ENCODE measurements at places on chromosomes 4 and X. TPM values are rescaled to one million over a fixed set of nuclear protein-coding genes. Genes with fewer than 3 reads are reported as not detected.

- DNase-seq, result no peak
Measured at GRCh38 chr4:12304905-12305304, 876.2 kb upstream of the HS3ST1 start.

DNA sequence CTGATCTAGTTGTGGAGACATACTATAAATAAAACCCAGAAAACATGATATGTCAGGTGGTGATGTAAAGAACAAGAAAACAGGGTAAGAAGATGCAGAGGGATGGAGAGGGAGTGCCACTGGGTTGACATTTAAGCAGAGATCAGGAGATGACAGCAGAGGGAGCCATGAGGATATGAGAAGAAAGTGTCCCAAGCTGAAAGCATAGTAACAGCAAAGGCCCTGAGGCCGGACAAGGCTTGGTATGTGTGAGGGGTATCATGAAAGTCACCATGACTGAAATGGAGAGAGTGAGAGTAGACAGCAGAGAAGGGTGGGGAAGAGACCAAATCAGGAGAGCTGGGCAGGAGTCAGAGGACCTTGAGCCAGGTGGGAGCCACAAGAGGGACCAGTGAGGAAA is 3.4 kb downstream of the GPKOW start:
- no peak for DNase-seq

- DNase-seq, result no peak
Measured at GRCh38 chrX:138519296-138519695, 192.2 kb downstream of the FGF13 start.

DNA sequence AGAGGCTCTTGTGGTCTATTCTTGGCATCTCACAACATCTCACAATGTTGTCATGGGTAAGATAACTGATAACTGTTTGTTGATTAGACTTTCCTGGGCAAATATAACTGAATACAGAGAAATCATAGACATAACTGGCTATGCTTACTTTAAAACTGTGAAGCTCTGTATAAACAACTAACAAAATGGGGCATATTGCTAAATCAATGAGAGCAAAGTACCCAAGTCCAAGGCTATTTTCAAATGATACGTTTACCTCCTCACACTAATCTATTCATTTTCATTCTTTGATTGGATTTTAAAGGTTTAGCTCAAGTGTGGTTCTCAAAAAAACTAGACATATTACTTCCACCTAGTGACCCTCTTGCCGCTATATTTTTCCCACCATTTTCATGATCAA is 38.6 kb downstream of the AMELX start:
- DNase-seq, result no peak

DNA sequence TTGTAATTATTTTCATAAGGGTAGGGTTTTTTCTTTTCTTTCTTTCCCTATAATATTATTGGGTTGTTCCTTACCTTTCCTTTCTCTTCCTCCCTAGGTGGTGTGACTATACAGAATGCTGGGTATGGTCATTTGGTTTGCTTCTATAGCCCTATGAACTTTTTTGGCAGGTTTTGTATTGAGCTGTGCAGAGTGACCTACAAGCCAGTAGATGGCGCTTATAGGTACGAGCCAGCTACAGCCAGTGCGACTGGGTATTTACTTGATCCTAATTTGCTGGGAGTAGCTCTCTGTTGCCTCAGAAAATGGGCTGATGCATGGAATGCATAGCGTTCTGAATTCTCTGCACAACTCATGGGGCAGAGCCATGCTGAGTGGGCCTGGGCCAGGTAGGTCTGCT is 423.3 kb downstream of the MAGEE1 start:
- DNase-seq, result no peak

- no peak for DNase-seq
Measured at GRCh38 chr4:47485768-47486167, 693 bp downstream of the ATP10D start.

- DNase-seq, result no peak
Measured at GRCh38 chr4:53963781-53964180, 100.6 kb downstream of the CHIC2 start.

DNA sequence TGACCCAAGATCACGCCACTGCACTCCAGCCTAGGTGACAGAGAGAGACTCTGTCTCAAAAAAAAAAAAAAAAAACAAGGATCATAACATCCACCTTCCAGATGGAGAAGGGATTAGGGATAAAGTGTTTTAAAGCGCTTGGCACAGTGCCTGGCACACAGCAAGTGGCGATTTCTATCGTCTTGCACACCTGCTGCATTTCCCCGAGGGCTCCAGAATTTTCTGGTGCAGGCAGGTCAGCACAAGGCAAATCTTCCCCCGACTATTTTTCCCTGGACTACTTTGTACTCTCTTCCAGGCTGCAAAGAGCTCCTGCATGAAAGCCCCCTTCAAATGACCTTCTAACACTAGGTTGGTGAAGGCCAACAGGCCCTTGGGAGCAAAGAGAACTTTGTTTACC is 57.3 kb downstream of the APBB2 start:
- no peak for DNase-seq

DNA sequence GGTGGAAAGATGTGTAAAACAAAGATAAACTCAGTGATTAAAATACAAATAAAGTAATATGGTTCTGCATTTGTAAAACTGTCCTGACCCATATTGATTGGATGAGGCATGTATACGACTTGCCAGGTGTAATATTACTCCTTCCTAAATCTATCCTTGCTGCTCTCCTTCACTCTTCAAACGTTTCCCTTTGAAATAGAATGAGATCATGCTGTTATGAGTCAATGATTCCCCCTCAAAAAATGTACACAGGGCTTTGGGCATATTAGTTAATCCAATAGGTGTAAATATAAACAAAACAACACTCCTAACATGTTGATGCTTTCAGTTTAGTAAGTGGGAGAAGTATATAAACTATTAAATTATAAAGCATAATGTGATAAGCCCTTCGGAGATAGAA is 117.4 kb upstream of the GPM6A start:
- DNase-seq, result no peak

GRCh38 chr4:7151668-7152227 is 40.6 kb upstream of the SORCS2 start:
- DNase-seq, result no peak

GRCh38 chr4:22508376-22508775 is 7.5 kb downstream of the ADGRA3 start:
- DNase-seq, result no peak

DNA sequence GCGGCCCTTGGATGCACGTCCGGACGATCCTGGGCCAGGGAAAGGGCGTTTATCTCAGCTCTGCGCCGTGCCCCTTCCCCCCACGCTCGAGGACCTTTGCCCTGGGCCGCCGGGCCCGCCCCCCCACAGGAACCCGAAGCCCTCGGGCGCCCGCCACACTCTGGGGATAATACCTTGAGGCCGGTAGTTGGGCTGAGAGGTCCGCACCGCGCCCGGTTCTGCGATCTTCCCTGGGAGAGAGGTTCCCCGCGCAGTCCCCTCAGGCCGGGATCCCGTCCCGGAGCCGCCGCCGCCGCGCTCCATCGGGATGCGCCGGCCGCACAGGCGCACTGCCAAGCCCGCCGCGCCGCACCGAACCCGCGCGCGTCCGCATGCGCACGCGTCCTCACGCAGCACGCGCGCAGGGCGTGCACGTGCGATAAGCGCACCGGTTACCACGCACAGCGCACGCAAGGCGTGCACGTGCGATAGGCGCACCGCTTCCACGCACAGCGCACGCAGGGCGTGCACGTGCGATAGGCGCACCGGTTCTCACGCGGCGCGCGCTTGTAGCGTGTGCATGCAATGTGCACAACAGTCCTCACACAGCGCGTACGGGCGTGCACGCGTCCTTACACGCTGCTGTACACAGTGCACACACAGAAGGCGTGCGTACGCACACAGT is at the start of gene MAP7D2:
Gene MAP7D2, minus strand, starts transcription at position 331 of the 664 bp plus-strand sequence. Its CDS starts 28 bp downstream, at position 303.
- no peak for DNase-seq

DNA sequence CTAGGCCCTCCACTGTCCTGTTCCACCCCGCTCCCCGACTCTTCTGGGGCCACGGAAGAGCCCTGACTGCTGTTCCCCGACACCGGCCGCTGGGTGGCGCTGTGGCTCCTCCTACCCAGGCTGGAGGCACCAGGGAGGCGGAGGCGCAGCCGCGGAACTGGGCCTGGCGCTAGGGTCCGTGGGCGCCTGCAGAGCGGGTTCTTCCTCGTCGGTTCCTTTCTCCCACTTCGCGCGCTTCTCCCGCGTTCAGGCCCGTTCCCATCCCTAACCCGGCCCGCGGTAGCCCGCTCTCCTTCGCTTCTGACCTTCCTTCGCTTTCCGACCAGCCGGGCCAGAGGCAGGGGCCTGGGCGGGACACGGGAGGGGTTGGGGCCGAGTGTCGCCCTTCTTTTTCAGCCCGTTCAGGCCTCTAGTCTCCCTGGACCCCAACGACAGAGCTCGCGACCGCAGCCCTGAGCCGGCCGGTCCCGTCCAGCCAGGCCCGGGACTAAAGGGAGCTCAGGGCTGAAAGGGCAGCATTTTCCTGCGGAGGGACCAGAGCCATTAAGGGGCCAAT is 34.3 kb downstream of the NALF2 start:
- peak; percentile 52 for DNase-seq

- no peak for DNase-seq
Measured at GRCh38 chr4:176656108-176656507, 136.6 kb downstream of the VEGFC start.

- DNase-seq, result no peak
Measured at GRCh38 chrX:98203800-98204199, 1320.1 kb downstream of the RPA4 start.

DNA sequence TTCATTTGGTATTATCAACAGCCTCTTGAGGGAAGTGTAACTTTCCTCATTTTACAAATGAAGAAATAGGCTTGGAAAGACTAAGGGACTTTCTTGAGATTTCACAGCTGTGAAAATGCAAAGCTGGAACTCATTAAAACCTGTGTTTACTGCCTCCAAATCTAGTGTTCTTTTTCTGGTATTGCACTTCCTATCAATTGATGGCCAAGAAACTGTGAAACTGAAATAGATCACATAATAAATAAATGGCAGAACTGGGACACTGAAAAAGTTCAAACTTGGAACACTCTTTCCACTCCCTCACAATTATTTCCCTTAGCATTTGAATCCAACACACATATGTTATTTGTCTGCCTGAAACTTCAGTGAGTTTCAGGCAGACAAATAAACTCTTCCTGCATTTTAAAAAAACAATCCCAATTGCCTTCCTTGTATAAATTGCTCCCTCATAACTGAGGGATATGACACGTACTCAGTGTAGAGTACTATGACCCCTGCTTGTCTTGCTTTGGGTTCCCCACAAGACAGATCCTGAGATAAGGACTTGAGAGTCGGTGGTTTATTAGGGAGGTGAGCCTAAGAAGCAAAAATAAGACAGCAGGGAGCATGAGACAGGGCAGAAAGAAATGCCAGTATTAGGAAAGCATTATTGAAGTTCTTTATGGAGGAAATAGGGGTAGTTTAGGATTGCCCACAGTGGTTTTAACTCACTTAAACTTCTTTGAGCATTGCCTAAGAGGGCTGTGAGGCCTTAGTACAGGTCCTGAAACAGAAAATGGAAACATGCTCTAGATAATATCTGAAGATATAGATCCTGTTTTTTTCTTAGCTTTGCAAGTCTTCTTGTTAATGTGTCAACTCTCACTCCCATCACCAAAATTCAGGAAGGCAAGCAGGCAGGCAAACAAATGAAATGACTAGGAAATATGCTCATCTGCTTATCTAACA is 33.9 kb downstream of the RTL3 start:
- DNase-seq, result no peak

NLGN3 gene
- total RNA-seq, result 0.25 TPM

MAOB gene
- 34.9 TPM for total RNA-seq

HSPA4L gene
- 1.4 TPM for total RNA-seq

MAGEA2B gene
- not detected for total RNA-seq

HSFX2 gene
- not detected for total RNA-seq

XG gene
- total RNA-seq, result 3.5 TPM

DCAF8L2 gene
- not detected for total RNA-seq

GPR82 gene
- total RNA-seq, result 0.24 TPM

TRIML2 gene
- not detected for total RNA-seq

VSIG1 gene
- not detected for total RNA-seq
